Lower leg skin (tissue), 4 donors: ENCODE measurements at places on chromosomes 5 and 9. TPM values are rescaled to one million over a fixed set of nuclear protein-coding genes. Genes with fewer than 3 reads are reported as not detected.

ZNF354C gene
- 1.9 TPM for total RNA-seq

DNA sequence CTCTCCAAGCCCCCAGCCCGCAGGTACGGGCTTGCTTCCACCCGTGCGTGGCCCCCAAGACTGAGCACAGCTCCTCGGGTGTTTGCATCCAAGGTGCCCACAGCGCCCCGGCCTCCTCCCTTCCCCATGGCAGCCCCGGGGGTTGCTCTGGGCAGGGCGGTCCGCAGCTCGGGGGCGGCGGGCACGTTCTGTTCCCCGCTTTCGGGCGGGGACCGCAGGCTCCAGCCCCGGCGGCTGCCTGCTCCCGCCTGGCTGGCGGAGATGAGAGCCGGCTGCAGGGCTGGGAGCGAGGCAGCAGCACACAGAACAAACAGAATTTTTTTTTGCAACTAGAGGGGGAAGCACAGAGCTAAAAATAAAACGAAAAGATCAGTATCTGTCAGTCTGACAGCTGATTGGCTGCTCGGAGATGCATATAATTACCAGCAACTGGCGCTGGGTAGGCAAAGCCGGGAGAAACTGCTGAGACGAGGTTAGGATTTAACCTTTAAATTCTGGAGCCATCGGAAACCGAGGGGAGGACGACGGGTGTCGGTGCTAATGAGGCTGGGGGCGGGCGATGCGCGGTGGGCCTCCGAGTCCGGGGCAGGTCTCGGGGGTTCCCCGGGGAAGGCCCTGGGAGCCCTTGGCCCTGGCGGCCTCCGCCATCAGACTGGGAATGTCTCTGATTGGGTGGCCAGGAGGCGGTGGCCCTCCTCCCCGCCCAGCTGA is 142.7 kb upstream of the IER5L start:
- peak; percentile 72 for DNase-seq

ANKRA2 gene
- total RNA-seq, result 19.4 TPM

DNA sequence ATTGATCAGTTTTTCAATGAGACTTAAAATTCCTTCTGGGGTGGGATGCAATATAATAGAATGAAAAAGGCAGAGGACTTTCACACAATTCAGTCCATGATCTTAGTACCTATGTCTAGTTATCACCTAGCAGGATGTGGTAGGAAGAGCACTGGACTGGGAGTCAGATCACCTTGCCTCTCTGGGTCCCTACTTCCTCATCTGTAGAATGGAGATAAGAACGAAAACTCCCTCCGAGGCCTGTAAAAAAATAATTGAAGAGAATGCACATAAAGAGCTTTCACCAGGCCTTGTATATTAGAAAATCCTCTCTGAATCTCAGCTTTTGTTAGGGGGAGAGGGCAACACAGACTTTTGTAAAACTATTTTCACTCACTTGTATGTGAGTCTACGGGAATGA is 681 bp upstream of the TMEFF1 start:
- DNase-seq, result no peak

GRCh38 chr5:82562696-82563240 is 284.6 kb upstream of the RPS23 start:
- DNase-seq, result no peak

GRCh38 chr5:119583684-119584083 is 45.7 kb upstream of the FAM170A start:
- DNase-seq, result no peak

PAIP1 gene
- total RNA-seq, result 40.5 TPM

DNA sequence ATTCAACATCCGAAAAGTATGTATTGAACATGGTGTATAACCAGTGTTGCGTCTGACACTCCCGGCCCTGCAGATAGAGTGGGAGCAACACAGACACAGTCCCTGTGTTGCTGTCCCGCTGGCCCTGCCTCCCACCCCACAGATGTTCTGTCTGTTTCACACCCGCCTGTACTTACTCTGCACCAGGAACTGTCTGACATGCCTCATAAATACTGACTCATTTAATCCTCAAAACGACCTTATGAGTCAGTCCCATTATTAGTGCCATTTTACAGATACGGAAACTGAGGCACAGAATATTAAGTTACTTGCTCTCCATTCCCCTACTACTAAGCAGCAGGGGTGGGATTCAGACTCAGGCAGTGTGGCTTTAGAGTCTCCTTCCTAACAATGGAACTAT is 109.8 kb upstream of the NFIL3 start:
- DNase-seq, result no peak

DNA sequence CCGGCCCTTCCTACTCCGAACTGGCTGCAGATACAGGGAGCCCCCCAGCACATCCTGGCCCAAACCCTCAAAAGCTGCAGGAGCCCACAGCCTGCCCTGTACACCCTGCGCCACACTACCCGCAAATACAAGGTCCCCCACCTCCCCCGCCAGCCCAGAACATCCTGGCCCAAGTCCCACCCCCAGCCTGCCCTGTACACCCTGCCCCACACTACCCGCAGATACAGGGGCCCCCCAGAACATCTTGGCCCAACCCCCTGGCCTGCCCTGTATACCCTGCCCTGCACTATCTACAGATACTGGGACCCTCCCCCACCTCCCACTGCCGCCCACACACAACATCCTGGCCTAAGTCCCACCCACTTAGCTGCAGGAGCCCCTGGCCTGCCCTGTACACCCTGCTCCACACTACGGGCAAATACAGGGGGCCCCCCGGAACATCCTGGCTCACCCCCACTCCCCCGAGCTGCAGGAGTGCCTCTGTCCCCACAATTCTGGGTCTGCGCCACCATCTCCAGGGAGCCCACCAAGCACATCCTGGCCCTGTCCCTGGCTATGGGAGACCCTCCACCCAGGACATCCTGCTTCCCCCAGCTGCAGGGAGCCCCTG is 8.3 kb downstream of the LPCAT1 start:
- DNase-seq, result peak; percentile 75

GLRA1 gene
- total RNA-seq, result not detected

SMIM33 gene
- not detected for total RNA-seq

CEP78 gene
- total RNA-seq, result 7.3 TPM

CDH6 gene
- total RNA-seq, result 0.13 TPM

DNA sequence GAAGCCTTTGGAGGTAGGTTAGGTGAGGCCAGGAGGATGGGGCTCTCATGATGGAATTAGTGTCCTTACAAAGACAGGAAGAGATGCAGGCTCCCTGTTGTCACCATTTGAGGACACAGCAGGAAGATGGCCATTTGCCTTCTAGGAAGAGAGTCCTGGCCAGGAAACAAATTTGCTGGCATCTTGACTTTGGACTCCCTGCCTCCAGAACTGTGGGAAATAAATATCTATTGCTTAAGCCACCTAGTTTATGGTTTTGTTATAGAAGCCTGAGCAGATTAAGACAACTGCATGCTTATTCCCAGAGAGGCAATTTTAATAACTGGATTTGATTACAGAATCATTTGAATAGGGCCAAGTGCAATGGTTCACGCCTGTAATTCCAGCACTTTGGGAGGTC is 50.5 kb upstream of the EPB41L4B start:
- peak; percentile 3 for DNase-seq

DNA sequence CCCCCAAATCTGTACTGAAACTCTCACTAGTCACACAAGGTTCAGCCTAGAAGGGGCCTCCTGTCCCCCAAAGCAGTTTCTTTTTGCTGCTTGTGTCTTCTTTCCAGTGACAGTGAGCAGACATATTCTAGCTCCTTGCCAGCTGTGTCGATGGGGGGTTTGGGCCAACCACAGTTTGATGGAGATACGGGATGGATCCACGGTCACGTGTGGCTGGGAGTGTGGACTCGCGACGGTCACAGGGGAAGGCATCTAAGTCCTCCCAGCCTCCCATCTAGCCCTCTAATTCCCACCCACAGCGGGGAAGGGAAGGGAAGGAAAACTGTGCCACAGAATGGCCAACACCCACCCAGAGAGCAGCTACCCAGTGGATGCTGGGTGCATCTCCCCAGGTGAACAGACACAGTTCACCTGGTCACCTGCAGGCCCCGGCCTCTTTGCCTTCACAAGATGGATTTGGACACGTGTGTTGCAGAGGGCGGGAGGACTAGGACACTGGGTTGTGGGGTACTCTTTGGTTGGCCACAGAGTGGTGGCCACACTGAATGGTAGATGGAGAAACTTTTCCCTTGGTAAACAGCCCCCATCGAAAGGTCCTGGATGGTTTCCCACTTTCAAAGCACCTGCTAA is 54.4 kb downstream of the CRB2 start:
- no peak for DNase-seq

- DNase-seq, result no peak
Measured at GRCh38 chr9:98801969-98802371, 5.5 kb upstream of the GALNT12 start.

GRCh38 chr5:137708062-137708461 is 27.8 kb downstream of the KLHL3 start:
- no peak for DNase-seq

DNA sequence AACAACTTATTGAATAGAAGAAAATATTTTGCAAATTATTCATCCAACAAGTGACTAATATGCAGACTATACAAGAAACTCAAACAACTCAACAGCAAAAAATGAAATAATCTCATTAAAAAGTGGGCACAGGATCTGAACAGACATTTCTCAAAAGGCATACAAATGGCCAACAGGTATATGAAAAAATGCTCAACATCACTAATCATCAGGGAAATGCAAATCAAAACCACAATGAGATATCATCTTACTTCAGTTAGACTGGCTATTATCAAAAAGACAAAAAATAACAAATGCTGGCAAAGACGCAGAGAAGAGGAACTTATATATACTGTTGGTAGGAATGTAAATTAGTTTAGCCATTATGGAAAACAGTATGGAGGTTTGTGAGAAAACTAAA is 1.8 kb upstream of the AMACR start:
- no peak for DNase-seq

ZNF608 gene
- 6.8 TPM for total RNA-seq

- DNase-seq, result no peak
Measured at GRCh38 chr5:145473042-145473642, 362.0 kb downstream of the PRELID2 start.

STKLD1 gene
- total RNA-seq, result 0.54 TPM

GRCh38 chr9:105119156-105119555 is 125.3 kb upstream of the SLC44A1 start:
- DNase-seq, result no peak

GRCh38 chr9:125241863-125242739 is 958 bp upstream of the HSPA5 start:
- peak; percentile 34 for DNase-seq

GRCh38 chr5:86112249-86112648 is 505.5 kb upstream of the COX7C start:
- DNase-seq, result no peak

- DNase-seq, result no peak
Measured at GRCh38 chr5:112795944-112796678, 58.4 kb downstream of the APC start.

- no peak for DNase-seq
Measured at GRCh38 chr9:27192291-27192960, 83.4 kb downstream of the TEK start.

- DNase-seq, result no peak
Measured at GRCh38 chr5:96157841-96158291, 196.2 kb upstream of the ELL2 start.

GRCh38 chr9:131609099-131609830 is 63.9 kb downstream of the PRRT1B start:
- DNase-seq, result no peak

DNA sequence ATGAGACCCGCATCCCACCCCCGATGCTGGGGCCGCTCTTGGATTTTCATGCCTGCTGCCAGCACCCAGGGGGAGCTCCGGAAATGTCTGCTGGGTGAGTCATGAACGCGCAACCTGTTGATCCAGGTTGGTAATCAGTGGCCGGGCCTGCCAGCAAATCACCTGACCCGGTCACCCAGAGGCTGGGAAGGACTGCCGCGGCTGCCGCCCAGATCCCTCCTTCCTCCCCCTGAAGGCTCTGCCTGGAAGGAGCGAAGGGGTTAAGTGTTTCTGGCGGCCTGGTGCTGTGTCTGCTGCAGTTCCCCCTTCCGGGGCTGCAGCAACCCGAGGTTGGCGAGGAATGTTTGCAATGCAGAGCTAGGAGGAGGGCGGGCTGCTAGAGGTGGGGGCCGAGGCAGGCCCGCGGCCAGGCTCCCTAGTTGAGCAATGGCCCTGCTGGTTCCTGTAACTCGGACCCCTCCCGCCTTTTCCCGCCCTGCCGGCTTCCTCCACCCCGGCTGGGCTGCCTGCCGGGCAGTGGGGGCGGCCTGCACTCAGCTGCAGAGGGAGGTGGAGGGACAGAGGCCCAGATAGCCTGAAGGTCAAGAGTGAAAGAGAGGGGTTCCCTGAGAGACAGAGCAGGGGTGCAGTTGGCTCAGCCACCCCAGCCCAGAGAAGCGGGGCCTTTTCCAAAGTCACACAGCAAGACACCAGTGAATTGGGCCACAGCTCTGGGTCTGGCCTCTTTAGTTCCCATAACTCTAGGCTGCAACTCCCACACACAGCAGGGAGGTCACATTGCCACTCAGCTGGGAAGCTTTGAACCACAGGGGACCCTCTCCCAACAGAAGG is 156.3 kb upstream of the IER5L start:
- DNase-seq, result peak; percentile 83

- no peak for DNase-seq
Measured at GRCh38 chr5:82031220-82032119, 59.6 kb downstream of the ATG10 start.

ADAMTS16 gene
- 0.55 TPM for total RNA-seq

GRCh38 chr9:98409719-98410118 is 154.3 kb upstream of the TBC1D2 start:
- DNase-seq, result no peak

DNA sequence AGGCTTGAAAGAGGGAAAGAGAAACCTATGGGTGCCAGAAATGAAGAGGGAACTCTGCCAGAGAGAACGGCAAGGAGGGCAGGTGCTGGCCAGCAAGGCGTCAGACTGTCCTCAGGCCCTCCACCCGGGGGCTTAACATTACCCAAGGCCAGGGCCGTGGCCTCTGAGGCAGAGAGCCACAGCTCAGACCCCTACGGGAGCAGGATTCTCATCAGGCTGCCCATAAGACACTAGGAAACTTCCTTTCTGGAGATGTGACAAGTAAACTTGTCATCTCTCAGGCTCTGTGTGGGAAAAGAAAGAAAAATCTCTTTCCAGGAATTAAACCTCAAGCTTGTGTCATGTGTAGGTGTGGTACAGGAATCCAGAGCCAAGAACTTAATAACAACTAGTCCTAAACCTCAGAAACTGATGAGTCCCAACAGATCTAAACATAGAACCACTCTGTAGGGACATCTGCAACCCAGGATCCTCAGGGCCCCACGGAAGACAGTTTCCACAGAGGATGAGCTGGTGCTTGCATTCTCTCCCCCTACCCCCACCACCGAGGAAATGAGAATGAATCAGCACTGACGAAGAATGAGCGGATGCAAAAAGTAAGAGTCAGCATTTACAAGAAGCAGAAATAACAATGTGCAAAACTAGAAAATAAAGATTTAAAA is 74.3 kb downstream of the DCP2 start:
- DNase-seq, result no peak

DNA sequence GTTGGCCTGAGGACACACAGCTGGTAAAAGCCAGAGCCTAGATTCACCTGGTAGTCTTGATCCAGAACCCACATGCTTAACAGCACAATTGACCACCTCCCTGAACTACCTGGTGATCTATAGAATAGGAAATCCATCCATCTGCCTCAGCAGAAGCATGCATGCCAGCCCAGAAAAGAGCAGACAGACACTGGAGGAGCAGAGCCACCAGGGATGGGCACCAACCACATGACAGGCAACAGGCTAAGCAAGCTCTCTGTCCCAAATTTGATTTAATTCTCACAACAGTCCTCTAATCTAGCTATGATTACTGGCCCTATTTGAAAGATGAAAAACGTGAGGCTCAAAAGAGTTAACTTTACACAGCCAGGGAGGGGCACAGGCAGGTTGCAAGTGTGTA is 208.1 kb downstream of the SPOCK1 start:
- DNase-seq, result no peak

- peak; percentile 36 for DNase-seq
Measured at GRCh38 chr5:135322271-135322670, 76.8 kb downstream of the MACROH2A1 start.
